Chondrocyte (in vitro differentiated cells): ENCODE measurements at places on chromosomes 2 and 18.

DNA sequence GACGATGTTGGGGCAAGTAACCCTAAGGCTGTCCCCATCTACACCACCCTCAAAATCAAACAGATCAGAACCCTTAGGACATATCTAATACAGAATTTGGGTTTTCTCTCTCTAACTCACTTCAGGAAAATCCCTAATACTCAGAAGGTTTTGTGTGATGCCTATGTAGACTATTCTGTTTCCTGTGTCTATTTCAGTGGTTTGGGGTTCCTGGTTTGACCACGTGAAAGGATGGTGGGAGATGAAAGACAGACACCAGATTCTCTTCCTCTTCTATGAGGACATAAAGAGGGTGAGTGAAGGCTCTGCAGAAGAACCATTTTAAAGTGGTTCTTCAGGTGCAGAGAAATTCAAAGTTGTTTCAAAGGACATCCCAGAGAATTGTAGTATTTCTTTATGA lies 16.3 kb downstream of the SULT1C2 start:
- DNase-seq: no peak

DNA sequence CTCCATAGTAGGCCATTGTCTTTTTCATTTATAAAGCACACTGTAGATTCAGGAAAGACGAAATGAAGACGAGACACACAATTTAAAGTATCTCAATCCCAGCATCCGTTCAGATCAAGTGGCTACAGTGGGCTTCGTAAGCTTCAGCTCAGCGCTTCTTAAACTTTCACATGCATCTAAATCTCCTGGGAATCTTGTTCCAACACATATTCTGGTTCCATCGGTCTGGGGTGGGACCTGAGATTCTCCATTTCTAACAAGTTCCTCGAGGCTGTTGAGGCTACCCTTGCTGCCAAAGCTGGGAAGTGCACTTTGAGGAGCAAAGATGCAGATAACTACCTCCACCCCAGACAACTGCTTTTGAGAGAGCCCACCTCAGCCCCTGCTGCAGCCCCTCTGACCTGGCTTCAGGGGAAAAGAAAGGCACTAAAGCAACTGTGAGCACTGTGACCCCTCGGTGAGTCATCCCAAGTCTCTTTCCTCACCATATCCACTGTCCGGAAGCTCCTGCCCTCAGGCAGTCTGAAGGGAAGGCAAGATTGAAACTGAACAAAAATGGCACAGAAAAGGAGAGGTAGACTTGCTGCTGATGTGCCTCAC lies 201.1 kb upstream of the FBXO11 start:
- no peak for DNase-seq

GRCh38 chr2:70934981-70935380 lies 719 bp upstream of the ATP6V1B1 start:
- DNase-seq: no peak

DNA sequence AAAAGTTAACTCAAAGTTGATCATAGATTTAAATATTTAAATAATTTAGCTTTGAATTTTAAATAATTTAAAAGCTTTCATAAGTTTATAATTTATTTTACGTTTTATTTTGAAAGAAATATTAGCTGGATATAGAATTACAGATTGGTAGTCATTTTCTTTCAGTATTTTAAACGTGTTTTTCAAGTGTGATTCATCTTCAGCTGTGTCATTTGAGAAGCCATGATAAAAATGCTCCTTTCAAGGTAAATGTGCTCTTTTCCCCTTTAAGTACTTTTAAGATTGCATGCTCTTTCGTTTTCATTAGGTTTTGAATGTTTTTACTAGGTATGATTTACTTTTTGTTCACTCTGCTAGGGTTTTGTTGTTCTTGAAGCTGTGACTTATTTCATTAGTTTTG lies 116.8 kb upstream of the FIGN start:
- DNase-seq: no peak

DNA sequence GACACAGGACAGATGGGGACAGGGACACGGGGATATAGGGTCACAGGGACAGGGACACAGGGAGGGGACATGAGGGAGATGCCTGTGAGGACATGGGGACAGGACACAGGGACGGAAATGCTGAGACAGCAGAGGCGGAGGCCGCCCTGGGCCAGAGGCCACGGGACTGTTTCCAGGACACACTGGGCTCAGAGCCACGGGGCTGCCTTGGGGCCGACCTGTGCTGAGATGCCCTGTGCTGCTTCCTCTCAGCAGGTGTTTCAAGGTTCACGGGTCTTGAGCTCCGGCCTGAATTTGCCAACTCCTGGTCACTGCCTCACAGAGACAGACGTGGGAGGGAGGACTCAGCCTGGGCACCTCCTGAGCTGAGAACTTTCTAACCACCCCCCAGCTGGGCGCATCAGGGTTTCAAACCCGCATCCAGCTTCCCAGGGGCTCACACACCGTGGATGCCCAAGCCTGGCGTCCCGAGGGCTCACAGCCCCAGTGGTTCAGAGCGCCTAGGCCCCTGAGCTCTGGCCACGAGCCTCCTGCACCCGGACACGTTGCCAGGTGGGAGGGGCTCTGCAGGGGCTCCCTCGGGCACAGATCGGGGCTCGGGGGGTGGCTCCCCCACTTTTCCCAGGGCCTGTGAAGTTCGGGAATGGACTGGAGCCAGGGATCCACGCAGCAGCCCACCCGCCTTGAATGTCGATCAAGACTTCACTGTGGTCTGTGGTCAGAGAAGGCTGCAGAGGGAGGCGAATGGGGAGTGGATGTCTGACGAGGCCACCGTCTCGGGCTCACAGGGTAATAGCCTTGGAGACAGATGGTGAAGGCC lies 64.1 kb downstream of the SLC66A2 start:
- DNase-seq: peak; percentile 75

DNA sequence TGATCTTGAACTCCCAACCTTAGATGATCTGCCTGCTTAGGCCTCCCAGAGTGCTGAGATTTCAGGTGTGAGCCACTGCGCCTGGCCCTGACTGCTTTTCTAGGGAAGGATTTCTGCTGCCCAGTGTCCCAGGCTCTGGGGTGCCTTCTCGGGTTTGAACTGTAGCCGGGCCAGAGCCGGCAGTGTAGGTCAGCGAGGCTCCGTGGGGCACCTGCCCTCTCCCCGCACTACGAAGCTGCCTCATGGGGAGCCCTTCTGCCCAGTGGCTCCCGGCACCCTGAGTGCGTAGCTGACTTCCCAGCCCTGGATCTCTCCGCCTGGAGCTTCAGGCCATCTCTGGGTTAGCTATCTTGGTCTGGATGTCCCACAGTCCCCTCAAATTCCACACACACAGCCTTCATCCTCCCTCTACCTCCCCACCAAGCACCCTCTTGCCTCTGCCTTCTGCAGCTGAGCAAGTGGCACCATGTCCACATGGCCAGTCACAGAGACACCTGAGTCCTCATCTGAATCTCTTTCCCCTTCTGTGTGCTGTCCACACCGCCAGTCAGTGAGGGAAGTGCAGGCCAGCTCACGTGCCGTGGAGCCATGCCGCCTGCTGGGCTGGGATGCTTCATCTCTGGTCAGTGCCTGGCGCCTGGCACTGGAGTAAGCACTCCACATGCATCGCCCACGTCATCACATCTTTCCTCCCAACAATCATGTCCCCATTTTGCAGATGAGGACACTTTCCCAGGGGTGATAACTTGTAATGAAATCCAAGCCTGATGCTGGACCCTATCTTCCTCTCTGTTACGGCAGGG lies 69.2 kb downstream of the EDAR start:
- DNase-seq: peak; percentile 62

DNA sequence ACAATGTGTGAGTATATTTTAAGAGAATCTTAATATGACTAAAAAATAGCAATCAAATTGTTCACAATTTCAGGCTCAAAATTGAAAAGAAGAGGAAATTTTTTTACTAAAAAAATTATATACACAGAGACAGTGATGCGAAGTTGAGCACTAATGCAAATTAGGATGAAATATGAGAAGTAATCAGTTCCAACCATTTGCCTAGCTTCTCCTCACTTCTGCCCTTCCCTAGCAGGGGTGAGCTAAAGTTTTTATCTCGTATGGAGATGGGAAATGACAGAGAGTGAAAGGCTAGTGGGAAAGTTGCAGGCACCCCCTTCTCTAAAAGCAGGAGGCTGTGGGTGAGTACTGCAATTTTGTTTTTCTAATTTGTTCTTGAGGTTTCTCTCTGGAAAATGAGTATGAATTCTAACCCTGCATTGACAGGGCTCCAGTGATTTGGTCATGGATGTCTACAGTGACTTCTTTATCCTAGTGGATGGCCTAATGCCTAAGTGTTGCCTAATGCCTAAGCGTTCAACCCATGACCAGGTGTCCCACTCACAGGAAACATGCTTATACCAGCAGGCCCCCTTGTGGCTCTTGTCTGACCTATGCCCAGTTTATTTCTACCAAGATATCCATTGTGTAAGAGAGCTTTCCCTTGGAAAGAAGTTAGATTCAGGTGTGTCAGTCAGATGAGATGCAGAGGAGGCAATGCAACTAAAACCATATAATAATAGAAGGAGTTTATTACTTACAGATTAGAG lies 78.0 kb upstream of the HNMT start:
- DNase-seq: no peak

GRCh38 chr18:36045241-36045991 lies 21.9 kb downstream of the RPRD1A start:
- DNase-seq: no peak

GRCh38 chr2:107160640-107161239 lies 274.8 kb upstream of the ST6GAL2 start:
- no peak for DNase-seq

DNA sequence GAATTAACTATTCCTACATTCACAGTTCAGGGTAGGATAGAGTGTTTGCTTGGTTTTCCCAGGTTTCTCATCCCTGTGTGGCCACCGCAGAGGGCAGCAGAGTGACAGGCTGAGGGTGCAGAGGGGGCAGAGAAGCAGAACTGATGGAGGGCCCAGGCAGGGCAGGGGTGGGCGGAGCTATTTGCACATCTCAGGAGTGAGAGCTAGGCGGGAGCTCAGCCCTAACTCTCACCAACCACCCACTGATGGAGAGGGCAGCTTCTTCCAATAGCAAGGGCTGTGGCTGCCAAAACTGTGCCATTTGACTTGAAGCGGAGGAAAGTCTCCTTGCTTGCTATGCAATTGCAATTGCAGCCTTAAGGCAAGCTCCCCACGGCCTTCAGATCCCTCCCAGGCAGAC lies 12.0 kb upstream of the DARS1 start:
- no peak for DNase-seq

- no peak for DNase-seq
These were observed 18.0 kb downstream of the MEIS1 start for GRCh38 chr2:66452917-66453316.

DNA sequence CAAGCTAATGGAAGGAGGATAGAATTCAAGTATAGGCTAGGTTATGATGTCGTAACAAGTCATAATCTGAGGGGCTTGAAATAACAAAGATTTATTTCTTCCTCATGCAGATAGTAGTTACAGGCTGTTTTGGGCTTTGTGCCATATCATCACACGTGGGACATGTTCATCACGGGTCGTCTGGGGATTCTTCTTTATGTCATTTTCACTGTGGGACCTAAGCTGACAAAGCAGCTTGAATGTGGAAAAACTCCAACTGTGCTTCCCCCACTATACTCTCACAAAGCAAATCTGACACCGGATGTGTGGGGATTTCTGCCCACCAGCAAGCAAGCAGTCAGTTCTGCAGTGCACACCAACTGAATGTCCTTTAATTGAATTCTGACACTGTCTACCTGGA lies 124.8 kb downstream of the LTBP1 start:
- DNase-seq: no peak

DNA sequence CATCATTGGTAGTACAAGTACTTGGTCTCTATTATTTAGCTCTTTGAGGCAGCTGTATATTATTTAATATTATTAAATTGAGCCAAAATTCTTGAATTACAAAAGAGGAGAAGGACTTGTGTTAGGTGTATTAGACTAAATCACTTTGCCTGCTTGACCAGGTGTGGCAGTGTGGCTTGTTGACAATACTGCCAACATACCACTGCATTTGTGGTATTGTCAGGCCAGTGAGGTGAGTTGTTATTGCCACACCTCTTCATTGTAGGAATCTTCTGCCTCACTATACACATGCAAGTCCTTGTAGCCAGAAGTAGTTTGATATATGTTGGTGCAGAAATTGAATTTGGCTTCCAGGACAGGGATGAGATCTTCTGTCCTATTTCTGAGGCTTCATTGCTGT lies 40.5 kb downstream of the CYP20A1 start:
- no peak for DNase-seq

DNA sequence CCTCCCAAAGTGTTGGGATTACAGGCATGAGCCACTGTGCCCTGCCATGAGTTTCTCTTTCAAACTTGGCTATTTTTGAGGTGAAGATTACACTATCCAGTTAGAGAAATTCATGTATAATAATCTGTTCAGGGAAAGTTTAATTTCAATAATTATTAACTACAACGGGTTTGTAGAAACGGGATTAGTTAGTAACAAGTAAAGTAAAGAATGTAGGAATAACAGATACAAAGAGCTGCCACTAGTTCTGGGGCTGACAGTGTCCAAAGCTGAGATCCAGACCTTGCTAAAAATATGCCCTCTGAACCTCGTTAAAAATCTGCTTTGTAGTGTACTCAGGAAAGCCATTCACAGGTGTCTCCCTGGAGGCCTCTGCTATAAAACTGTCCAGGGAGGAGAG lies 16.9 kb downstream of the SFTPB start:
- DNase-seq: no peak

- no peak for DNase-seq
These were observed 22.7 kb downstream of the RAB31 start for GRCh38 chr18:9730786-9731185.

GRCh38 chr2:59297816-59298215 lies 1056.7 kb upstream of the FANCL start:
- no peak for DNase-seq
